Activated CD8-positive, alpha-beta T cell treated with anti-CD3 and anti-CD28 coated beads, Interleukin-2, amount 10 ng/mL, durations not matched to agents 7 days and 5 days (primary cell): ENCODE measurements at places on chromosomes 7 and 10.

DNA sequence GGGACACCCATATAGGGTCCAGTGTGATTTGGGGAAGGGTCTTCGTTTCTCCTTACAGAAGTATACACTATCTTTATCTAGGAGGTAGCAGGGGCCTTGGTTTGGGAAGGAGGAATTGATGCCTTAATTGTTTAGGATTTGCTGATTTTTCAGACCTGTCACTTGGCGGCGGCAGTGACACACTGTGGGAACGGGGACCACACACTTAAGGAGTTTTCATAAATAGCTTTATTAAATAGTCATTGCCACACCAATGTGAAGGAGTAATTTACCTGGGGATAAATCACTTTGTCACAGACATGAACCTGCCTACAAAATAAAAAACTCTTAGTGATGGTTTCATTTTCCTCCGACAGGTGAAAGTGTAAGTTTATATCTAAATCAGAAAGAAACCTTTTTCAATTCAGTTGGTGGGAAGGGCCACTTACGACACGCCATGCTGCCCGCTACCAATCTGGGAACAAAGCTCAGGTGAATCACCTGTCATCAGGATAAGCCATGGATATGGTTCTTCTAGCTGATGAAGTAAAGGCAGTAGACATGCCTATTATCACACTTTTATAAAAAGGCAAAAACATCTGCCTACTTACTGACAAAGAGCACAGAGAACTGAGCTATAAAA lies 12.3 kb upstream of the ENO4 start:
- no peak for DNase-seq

DNA sequence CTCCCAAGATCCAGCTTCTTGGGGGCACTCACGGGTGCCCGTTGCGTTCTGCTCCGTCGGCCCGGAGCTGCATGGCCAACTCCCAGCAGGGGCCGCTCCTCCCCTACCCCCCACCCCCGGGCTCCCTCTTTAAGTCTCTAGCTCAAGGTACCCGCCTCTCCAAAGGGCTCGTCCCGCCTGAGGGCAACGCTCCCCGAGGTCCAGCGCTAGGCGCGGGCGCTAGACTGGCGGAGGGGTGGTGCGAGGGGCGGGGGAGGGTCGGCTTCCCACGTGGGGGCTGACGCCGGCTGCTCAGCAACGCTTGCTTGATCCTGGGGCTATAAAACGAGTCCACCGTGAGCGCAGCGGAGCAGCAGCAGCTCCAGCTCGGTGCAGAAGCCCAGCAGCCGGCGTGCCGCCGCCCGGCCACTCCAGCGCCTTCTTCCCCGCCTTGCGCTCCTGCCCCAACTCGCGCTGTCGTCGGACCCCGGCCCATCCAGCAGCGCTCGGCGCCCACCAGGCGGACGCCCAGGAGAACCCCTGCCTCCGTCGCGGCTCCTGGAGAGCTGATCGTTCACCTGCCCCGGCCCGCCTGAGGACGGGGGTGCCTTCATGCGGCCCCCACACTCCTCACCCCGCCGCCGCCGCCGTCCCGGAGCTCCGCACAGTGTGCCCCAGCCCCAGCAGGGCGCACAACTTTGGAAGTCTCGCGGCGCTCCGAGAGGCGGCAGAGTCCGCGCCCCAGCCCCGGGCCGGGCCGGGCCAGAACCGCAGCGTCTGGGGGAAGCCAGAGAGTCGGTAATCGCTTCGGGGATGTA lies at the start of gene ADRA2A:
ADRA2A (plus strand) TSS at position 348 of the 797 bp plus-strand sequence. CDS start 968 bp downstream, outside the sequence.
- DNase-seq = no peak

DNA sequence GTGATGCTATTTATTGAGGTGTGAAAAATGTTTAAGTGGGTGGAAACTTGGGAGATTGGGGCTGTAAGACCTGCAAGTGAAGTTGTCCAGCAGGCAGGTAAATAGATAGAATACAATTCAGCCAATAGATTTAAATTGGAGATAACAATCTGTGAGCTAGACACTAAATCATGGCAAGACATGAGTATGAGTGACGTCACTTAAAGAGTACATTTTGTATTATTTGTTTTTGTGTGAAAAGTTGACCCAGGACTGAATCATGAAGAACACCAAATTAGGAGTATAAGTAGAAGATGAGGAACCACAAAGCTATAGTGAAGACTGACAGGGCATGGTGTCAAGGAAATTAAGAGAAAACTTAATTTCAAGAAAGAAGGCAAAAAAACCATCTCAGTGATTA lies 249.1 kb upstream of the SEMA3C start:
- DNase-seq = no peak

GRCh38 chr7:94630855-94631254 lies 25.1 kb downstream of the SGCE start:
- DNase-seq = no peak

- DNase-seq = no peak
Observed at GRCh38 chr10:95431900-95432342, 129.2 kb downstream of the SORBS1 start.

GRCh38 chr10:97270523-97271154 lies 21.8 kb downstream of the ARHGAP19 start:
- no peak for DNase-seq

DNA sequence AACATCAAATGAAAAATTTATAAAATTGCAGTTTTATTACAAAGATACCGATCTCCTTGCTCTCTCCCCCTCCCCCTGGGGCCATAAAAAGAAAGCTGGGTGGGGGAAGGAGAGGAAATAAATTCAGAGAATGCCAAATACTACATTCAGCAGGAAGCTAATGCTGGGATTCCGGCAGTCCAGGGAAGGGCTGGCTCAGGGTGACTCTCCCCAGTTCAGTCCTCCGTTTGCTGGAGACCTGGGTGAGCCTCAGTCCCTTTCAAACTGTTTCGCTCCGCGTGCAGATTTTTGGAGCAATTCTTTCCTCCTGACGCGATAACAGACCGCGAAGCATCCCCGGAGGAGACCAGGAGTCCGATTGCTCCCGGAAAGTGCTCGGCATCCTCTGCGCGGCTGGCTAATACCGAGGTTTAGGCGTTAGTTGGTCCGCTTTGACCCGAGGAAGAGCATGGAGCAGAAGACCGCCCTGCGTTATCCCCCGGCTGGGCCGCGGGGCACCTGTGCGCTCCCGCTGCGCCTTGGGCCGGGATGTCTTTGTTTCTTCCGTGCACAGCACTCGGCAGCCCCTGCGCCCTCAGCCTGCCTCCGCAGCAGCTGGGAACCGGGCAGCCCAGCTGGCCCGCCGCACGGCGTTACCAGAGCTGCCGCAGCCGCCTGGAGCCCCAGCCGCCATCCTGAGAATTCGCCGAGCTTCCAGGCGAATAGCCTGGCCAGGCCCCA lies 3.9 kb upstream of the HOXA2 start:
- no peak for DNase-seq

GRCh38 chr7:22802426-22802825 lies 20.2 kb downstream of the TOMM7 start:
- no peak for DNase-seq
